ENCODE measurements at places on chromosomes 13 and 19. TPM values are rescaled to one million over a fixed set of nuclear protein-coding genes. Genes with fewer than 3 reads are reported as not detected.

CGB5 gene
- total RNA-seq = not detected

GRCh38 chr13:24341439-24341838 is 32.1 kb downstream of the C1QTNF9 start:
- no peak for DNase-seq

ZNF320 gene
- total RNA-seq = 12.1 TPM

HPN gene
- 1.1 TPM for total RNA-seq

DNA sequence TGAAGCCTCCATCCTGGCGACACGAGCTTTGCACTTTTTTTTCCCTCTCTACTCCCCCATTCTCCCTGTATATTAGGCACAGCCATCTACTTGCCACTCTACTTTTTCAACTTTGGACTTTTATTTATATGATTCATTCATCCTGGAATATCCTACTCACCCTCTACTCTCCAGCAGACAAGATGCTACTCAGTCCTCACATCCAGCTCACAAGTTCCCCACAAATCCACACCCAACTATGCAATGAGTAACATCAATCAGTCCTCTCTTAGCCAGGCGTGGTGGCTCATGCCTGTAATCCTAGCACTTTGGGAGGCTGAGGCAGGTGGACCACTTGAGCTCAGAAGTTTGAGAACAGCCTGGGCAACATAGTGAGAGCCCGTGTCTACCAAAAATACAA is 23.9 kb upstream of the URAD start:
- no peak for DNase-seq

- peak; percentile 82 for DNase-seq
These were observed 5.1 kb upstream of the MKNK2 start for GRCh38 chr19:2055931-2056836.

- no peak for DNase-seq
These were observed 37.3 kb upstream of the TRPC4 start for GRCh38 chr13:37906880-37907279.

- DNase-seq = no peak
These were observed 9.5 kb downstream of the B3GLCT start for GRCh38 chr13:31209172-31209840.

DNA sequence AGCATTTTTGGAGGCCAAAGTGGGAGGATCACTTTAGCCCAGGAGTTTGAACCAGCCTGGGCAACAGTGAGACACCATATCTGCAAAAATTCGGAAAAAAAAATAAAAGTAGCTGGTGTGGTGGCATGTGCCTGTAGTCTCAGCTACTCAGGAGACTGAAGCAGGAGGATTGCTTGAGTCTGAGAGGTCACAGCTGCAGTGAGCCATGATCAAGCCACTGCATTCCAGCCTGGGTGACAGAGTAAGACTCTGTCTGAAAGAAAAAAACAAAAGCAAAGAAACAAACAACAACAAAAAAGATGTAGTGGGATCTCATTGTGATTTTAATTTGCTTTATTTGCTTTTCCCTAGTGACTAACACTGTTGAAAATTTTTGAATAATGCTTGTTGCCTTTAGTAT is 394.7 kb upstream of the KLHL1 start:
- DNase-seq = no peak

DNA sequence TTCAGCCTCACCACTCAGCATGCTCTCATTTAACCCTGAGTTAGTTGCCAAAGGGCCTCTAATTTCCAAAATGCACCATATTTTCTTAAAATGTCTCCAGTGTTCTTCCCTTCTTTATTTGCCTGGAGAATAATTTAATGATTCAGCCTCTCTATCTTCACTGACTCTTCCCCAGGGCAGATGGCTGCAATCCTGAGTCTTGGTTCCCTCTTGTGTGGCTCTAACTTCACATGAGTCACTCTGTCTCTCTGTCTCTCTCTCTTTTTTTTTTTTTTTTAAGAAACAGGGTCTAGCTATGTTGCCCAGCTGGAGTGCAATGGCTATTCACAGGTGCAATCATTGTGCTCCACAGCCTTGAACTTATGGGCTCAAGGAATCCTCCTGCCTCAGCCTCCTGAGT is 251.4 kb downstream of the VWA8 start:
- DNase-seq = no peak

DNA sequence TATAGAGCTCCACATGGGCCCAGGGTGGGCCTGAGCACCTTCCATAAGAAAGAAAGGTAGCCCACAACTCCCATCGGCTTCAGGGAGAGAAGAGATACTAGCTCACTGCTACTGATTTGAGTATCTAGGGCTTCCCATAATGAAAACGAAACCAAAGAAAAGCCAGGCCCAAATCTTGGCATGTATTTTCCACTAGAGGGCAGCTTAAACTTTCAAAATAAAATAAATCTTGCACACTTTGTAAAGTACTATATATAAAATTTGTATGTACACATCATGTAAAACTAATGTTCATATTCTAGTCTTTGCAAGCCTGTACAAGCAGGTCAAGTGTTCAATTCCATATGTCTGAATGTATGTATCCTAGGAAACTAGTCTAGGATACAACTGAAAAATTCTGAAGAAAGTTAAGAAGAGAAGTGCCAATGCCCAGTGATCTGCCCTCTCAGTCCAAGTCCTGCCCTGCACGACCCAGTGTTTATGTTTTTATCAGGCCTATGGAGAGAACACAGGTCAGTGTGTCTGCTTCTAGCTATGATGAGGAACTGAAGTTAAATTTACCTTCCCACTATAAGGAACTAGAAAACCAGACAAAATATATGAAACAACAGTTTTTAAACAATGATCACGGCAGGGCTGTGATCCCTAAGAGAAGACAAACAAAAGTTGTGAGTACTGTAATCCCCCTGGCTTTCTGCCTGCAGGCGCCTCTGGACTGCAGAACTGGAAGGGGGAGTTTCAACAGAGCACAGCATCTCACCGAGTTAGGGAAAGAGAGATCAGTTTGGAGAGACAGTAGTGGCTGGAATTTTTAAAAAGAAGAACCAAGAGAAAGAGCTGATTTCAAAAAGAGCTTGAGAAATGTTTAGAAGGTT is 475.7 kb downstream of the UQCRFS1 start:
- no peak for DNase-seq

ZSCAN22 gene
- total RNA-seq = 4.5 TPM

DNA sequence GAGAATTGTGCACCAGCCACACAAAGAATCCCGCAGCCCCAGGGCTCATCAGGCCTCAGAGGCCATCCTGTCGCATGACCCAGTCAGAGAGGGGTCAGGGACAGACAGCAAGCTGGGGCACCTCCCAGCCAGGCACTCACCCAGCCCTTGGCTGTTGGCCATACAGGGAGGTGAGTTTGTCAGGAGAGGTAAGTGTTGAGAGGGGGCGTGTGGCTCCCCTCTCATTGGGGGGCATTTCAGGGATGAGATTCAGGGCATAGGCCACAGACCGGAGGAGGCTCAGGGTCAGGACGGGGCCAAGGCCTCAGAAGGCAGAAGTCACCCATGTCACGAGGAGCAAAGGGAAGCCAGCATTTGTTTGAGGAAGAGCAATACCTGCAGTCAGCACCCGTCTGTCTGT is 37.1 kb downstream of the MYO9B start:
- no peak for DNase-seq

FREM2 gene
- 9.2 TPM for total RNA-seq

DNA sequence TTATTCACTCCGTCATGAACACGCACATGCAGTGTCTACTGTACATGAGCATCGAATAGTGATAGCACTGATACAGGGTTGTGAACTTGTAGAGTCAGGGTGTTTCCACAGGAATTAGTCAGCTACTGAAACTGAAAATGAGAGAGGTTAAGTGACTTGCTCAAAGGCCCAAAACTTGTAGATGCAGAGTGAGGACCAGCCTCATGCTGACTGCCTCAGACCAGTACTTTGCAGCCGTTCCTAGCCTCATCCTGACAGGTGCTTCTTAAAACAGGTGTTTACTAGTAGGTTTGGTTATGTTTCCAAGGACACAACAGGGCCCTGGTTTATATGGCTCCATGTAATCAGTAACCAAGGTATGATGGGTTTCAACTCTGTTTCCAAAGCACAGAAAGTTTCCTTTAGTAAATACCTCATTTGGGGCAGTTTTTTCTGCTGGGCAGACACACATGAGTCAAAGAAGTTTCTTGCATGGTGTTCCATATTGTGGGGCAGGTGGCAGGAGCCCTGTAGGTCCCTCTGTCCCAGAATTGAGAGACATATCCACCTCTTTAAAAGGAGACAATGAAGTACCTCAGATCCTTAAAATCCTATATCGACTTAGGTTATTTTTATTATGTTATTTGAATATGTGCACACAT is 16.0 kb downstream of the FGF9 start:
- no peak for DNase-seq

DNA sequence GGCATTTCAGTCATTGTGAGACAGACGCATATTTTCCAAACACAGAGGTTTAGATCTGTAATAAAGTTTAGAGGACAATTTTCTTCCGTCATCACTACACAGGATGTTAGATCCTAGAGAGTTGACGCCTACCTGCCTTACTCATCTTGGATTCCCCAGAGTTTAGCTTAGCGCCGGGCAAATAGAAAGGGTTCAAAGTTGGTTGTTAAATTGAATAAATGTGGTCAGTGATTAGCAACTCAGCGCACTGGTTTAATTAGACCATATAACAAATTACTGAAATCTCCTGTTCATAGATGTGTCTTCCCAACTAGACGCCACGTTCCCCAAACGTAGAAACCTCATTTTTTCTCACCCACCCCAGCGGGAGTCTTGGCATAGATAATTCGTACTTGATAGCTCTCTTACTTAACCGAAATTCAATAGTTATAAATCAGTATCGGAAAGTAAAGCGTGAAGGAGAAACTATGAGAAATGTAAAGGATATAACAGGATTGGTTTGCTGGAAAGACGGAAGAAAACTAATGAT is 726 bp upstream of the UFM1 start:
- no peak for DNase-seq

DNA sequence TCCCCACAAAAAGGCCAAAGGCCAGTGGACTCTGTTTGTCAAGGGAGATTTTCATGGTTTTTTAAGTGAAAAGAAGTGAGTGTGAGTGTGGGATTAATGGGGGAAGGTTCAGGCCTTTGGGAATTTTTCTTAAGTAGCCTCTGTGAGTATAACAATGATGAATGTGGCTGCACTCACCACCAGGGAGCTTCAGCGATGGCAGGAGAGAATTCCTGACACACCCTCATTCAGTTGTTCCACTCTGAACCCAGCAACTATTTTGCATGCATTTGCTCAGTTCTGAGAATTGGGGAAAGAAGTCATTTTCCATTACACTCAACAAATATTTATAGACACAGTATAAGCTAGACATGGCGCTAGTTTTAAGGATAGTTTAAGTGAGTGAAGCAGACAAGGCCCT is 117.9 kb downstream of the CCNA1 start:
- no peak for DNase-seq

CBLC gene
- total RNA-seq = not detected

- no peak for DNase-seq
These were observed 336.1 kb downstream of the GPC6 start for GRCh38 chr13:93562676-93563075.

DNA sequence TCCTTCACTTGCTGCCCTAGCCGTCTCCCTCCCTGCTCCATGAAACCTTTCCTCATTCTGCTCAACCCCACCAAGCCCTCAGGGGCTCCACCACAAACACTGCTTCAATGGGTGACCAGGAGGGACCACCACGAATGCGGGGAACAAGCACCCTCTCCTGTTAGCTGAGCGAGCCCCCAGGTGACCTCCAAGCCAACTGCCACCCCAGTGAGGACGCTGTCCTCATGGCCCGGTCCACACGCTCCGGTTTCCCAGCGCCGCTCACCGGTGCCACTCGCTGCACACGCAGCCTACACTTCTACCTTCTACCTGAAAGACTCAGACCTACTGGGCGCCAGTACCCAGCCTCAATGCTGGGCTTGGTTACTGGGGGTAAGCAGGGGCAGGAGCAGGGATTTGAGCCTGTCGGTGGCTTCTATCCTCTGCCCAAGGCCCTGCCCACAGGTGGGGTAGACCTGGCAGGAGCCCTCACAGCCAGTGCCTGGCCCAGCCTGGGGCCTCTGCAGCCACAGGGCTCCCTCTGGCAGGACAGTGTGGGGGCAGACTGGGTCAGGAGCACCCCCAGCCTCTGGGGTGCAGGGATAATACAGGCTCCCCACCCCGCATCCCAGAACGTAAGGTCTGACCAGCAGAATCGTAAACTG is 704 bp upstream of the TMEM86B start:
- no peak for DNase-seq

- DNase-seq = no peak
These were observed 536 bp downstream of the FAM32A start for GRCh38 chr19:16185768-16186123.

- no peak for DNase-seq
These were observed 1524.0 kb downstream of the SLITRK1 start for GRCh38 chr13:82358284-82358683.

DNA sequence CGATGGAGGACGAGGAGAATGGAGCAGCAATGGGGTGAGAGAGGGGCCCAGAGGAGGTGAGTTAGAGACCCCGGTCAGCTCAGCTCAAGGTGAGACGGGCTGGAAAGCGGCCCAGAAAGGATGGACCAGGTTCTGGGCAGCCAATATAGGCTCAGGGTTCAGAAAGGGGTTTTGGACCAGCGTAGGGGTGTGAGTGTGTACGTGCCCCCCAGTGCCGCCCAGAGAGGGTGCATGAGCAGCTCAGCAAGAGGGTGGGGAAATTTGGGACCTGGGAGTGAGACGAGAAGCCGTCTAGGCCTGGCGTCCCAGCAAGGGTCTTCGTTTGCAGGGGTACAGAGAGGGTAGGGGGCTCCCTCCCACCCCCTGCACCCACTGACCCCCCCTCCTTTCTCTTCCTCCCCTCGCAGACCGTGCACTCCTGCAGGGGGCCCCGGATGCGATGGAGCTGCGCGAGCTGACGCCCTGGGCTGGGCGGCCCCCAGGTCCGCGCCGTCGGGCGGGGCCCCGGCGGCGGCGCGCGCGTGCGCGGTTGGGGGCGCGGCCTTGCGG is 12.1 kb downstream of the FUT6 start:
- no peak for DNase-seq

DNA sequence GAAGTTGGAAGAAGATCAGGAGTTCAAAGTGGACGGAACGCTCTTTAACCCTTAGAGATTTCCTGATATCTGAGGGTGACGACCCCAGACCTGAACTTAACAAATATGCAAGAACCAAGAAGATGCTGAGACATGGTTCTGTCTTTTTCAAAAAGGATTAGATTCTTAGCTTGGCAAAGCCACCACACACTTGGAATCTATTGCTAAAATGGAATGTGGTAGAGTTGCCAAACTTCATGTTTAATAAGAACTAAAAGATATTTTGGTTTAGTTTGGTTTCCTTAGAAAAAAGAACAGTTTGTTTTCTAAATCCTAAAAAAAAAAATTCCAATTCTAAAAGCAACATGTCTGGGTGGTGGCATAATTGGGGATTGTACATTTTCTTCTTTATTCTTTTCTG is 29.5 kb downstream of the UNC13A start:
- DNase-seq = no peak

DNA sequence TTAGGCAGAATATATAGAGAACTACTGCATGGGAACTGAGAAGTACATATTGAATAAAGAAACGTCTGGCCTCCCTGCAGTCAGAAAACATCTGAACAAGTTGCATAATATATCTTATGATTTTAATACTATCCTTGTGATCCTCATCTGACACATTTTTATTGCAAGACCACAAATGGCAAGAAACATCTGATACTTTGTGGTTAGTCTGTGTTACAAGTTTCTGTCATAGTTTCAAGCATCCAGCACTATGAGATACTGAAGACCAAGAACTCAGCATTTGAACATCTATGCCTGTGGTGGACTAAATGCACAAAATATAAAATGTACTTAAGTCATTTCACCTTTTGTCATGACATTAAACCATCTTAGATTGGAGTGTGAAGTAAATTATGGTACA is 1175.8 kb upstream of the MIR17HG start:
- no peak for DNase-seq

Measured in sciatic nerve (tissue), 2 donors.